PC-9 (cell line): ENCODE measurements at places on chromosomes 16 and 17. TPM values are rescaled to one million over a fixed set of nuclear protein-coding genes. Genes with fewer than 3 reads are reported as not detected.

DNA sequence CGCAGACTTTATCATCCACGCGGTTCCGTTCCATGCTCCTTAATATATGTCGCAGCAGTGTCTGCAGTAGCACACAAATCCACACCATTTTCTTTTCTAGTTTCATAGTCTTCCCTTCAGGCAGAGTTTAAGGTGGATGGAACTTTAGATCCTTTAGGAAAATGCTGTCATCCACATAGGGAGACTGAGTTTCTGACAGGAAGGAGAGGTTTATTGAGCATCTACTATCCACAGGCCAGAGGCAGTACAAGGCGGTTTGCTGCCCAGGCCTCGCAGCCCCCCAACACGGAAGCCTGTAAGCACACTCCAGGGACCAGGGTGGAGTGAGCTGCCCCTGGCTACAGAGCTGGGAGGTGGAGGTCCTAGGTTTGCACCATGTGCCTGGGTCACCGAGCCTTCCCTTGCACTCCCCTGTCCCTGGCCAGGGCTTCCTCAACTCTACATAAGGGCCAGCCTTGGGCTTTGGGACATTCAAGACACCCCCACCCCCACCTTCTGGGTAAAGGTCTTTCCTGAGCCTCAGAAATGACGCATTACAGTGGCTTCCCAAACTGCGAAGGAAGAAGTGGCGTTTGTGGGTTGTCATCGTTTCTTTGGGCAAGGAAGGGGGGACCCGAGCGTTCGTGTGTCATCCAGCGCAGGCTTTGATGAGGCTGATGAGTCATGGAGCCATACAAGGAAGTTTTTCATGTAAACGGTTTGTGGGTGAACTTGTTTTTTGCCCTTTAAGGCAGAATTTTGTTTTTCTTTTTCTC is 146.5 kb upstream of the PLCG2 start:
- DNase-seq: peak; percentile 79

DNA sequence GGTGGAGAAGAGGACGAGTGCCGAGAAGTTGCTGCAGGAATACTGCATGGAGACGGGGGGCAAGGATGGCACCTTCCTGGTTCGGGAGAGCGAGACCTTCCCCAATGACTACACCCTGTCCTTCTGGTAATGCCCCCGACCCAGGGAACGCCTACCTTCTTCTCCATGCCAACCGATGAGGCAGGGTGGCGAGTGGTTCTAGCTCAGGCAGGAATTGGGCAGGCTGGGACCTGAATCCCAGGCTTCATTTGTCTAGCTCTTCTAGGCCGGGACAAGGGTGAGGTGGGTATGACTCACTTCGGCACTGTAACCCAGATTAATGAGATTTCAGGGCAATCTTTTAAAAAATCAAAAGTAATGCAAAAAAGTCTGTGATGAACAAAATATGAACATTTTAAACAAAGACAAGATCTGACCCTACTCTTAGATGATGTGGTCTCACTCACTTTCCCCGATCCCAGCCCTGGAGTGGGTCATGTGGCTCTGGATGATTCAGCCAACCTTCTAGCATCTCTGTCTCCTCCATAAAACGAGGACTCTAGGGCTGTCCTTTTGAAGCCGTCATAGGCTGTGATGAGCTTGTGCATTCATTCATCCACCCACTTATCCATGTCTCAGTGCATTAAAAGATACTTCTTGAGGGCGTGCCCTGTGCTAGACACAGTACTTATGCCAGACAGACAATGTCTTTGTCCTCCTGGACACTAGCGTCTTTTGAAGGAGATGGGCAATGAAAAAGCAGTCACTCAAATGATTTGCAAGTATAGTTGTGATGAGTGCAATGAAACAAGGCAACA is 102.6 kb downstream of the SDR42E1 start:
- no peak for DNase-seq

GRCh38 chr17:67403065-67403464 is 26.0 kb downstream of the PITPNC1 start:
- DNase-seq: no peak

FOXF1 gene
- not detected in 2 replicates for total RNA-seq

DNAAF8 gene
- 1.8 and 2.4 TPM in 2 replicates for total RNA-seq
